ENCODE measurements at places on chromosomes 7 and 10.

GRCh38 chr7:40694026-40694809, 559.4 kb downstream of the SUGCT start:
- no peak for DNase-seq

GRCh38 chr7:104267701-104268368, 60.0 kb upstream of the ORC5 start:
- peak; percentile 44 for DNase-seq

DNA sequence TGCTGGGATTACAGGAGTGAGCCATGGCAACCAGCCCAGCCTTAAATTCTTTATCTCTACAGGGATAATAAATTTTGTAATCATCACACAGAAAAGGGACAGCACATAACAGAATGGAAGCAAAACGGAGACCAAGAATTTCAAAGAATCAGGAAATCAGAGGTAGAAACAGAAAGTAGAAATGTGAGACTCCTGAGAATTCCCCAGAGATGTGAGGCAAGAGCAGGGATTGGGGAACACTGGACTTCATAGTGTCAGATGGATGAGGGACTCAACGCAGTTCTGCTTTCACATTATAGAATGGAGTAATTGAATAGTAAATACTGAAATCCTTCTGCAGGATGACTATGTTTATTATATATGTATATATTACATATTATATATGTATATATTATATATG, 52.5 kb upstream of the MPP7 start:
- no peak for DNase-seq

- DNase-seq: no peak
Observed at GRCh38 chr10:48490946-48491345, 113.9 kb downstream of the ARHGAP22 start.

- DNase-seq: no peak
Observed at GRCh38 chr10:3442451-3442990, 269.9 kb upstream of the PITRM1 start.

- DNase-seq: no peak
Observed at GRCh38 chr7:128231677-128232076, 9.4 kb upstream of the LEP start.

DNA sequence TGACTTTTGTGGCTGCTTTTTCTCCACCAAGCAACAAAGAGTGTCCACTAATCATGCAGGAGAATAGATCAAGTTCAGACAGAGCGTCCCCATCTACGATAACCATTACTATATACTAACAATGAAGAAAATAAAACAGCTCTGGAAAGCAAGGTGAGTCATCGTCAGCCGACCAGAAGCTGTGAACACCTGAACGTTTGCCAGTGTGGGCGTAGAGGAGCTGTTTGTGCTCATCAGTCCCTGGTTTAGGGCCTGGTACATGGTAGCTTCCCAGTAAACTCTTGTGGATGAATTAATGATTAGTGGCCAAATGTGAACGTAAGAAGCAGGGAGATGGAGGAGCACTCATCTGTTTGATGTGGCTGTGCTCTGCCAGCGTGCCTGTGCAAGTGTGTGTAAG, 180.7 kb downstream of the EVX1 start:
- no peak for DNase-seq

- peak; percentile 17 for DNase-seq
Observed at GRCh38 chr10:44619975-44620374, 235.1 kb upstream of the CXCL12 start.

- no peak for DNase-seq
Observed at GRCh38 chr7:65989694-65990080, 7.7 kb upstream of the GUSB start.

GRCh38 chr10:8192301-8192700, 137.8 kb downstream of the GATA3 start:
- no peak for DNase-seq

- no peak for DNase-seq
Observed at GRCh38 chr7:93574269-93574645, 267 bp downstream of the CALCR start.

DNA sequence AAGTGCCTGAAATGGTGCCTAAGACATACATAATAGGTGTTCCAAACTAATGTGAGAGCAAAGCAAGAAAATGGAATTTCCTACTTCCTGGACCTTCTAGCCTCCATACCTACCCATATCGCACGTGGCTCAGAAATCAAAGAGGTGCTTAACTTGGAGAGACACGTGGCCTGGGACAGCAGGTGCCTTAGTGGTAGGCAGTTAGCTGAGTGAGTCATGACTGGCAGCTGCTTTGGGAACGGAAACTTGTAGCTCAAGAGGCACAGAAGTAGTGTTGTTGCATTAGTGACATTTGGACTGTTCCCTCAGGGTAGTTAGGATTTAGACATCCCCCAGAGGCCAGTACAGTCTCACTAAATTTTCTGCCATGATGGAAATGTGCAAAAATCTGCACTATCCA, 12.0 kb upstream of the BMPER start:
- DNase-seq: no peak

- no peak for DNase-seq
Observed at GRCh38 chr7:158648168-158648567, 56.4 kb downstream of the NCAPG2 start.

DNA sequence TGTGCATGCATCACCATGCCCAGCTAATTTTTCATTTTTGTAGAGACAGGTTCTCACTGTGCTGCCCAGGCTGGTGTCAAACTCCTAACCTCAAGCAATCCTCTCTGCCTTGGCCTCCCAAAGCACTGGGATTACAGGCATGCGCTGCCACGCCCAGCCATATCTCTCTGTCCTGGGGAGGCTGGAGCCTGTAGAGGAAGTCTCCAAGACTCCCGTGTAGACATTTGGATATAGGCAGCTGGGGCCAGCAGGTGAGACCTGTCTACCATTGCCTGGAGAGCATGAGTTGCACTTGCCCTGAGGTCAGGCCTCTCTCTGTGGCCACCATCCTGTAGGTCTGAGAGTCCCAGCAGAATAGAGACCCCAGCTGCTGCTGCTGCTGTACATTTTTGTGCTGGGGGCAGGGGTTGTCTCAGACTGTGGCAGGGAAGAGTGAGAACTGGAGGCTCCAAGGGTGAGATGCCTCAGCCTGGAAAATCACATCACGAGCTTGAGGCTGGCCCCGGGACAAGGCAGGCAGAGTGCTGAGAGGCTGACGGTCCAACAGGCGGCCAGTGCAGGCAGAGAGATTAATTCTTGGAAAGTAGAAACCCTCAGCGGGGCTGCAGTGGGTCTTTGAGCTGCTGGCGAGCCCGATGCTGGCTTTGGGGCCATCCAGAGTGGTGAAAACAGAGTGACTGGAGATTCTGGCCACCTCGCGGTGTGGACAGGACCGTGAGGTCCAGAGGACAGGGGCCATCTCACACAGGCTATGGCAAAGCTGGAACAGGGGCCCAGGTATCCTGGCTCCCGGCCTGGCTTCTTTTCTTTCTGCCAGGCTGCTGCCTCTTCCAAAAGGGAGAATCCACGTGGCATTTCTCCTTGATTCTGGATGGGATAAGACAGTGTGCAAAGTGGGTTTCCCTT, 60.9 kb downstream of the TMEM270 start:
- no peak for DNase-seq

GRCh38 chr7:98618786-98619185, 1.7 kb downstream of the NPTX2 start:
- DNase-seq: peak; percentile 21

DNA sequence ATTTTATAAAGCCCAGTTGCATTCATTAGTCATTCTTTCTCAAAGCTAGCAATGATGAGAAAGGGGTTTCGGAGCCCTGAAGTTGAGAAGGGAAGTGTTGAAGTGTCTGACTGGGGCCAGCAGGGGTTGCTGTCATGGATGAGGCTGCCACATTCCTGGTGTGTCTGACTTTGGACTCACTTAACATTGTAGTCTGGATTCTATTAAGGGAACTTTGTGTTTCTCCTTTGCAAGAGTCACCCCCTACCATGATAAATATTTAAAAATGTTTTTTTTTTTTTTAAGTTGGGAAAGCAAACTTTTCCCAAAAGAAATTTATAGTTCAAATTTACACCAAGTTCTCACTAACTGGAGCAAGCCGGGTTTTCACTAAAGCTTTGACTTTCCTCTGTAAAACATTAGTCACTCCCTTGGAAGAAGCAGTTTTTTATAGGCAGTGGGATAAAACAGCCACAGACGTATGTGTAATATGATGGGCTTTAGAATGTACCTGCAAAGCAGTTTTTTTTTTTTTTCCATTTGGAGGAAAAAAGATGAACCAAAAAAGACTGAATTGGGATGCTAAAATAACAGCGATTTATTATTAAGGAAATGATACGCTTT, 243.6 kb downstream of the TWIST1 start:
- peak; percentile 36 for DNase-seq

- DNase-seq: no peak
Observed at GRCh38 chr7:140697447-140698143, 1.1 kb downstream of the NDUFB2 start.

- no peak for DNase-seq
Observed at GRCh38 chr10:121662531-121662930, 64.3 kb upstream of the FGFR2 start.

GRCh38 chr10:35359056-35359455, 22.7 kb downstream of the CCNY start:
- no peak for DNase-seq

Data from eye (tissue), 1 donor.